ENCODE measurements at places on chromosomes 7 and 10. TPM values are rescaled to one million over a fixed set of nuclear protein-coding genes. Genes with fewer than 3 reads are reported as not detected.

DNA sequence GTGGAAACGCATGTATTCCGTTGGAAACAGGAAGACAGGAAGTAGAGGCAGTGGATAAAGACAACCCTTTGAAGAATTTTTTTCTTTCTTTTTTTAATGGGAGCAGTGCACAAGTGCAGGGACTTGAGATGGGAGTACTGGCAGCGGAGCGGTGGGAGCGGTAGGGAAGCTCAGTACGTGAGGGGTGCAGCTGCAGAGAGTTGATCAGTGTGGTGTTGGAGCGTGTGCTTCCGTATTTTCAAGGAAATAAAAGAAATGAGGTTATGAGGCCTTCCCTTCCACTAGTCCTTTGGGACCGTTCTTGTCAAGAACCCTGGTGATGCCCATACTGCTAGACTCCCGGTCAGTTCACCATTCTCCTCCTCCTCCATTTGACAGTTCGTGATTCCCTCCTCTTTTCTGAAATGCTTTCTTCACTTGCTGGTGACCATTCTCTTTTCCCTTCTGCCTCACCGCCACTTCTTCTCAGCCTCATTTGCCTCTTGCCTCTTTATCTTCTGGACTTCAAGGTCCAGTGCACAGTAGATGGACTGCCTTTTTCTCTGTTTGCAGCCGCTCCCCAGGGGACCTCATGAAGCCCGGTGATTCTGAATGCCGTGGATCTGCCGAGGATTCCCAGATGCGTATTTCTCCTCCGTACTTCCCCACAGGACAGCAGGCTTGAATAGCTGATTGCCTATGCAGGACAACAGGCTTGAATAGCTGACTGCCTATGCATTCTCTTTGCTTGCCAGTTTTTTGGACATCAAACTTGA, 39.1 kb upstream of the TMEM236 start:
- no peak for DNase-seq

DNA sequence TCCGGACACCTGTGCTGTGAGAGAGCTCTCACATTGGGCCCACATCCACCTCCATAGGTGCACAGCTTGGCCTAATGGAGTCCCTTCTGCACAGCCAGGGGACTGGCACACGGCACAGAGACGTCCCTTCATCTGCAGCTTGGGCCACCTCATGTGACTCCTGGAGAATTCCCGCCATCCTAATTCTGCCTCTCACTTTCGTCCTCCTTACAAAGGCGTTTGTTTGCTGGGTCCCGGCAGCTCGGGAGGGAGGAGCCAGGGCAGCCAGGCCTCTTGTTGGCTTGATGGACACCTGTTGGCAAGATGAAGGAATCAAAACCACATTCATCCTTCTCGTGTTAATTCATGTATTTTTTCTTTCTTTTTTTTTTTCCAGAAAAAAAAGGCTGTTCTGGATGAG, 30.7 kb upstream of the TTYH3 start:
- no peak for DNase-seq

- DNase-seq: no peak
These were observed 70.2 kb downstream of the LRGUK start for GRCh38 chr7:134197345-134197744.

The SAP25 gene
- total RNA-seq: 1.1 TPM

- no peak for DNase-seq
These were observed 9.3 kb downstream of the CRYGN start for GRCh38 chr7:151430391-151431205.

The HYAL4 gene
- total RNA-seq: not detected

- DNase-seq: no peak
These were observed 568.2 kb downstream of the ANKRD7 start for GRCh38 chr7:118792682-118793081.

DNA sequence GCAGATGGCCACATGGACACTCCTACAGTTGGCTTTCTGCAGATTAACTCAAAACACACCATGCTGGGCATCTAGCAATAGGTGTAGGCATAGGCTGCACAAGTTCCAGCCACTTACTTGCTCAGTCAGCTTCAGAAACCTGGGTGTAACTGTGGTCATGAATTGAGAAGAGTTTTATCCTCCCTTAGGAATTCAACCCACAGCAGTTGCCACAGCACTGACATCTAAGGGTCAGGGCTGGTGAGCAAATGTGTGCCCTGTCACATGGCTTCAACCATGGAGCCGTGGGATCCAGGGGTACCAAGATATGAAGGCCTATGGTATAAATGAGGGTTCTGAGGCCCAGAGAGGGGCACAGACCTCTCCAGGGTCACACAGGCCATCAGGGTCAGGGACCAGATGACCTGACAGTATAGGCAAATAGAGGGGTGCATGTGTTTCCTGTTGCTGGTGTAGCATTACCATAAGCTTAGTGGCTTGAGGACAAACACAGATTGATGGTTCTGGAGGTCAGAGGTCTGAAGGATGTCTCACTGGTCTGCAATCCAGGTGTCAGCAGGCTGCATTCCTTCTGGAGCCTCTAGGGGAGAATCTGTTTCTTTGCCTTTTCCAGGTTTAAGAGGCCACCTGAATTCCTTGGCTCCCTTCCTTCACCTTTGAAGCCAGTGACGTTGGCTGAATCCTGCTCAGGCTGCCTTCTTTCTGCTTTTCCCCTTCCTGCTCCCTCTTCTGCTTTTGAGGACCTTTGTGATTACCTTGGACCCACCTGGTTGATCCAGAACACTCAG, 24.1 kb downstream of the MINDY4 start:
- no peak for DNase-seq

DNA sequence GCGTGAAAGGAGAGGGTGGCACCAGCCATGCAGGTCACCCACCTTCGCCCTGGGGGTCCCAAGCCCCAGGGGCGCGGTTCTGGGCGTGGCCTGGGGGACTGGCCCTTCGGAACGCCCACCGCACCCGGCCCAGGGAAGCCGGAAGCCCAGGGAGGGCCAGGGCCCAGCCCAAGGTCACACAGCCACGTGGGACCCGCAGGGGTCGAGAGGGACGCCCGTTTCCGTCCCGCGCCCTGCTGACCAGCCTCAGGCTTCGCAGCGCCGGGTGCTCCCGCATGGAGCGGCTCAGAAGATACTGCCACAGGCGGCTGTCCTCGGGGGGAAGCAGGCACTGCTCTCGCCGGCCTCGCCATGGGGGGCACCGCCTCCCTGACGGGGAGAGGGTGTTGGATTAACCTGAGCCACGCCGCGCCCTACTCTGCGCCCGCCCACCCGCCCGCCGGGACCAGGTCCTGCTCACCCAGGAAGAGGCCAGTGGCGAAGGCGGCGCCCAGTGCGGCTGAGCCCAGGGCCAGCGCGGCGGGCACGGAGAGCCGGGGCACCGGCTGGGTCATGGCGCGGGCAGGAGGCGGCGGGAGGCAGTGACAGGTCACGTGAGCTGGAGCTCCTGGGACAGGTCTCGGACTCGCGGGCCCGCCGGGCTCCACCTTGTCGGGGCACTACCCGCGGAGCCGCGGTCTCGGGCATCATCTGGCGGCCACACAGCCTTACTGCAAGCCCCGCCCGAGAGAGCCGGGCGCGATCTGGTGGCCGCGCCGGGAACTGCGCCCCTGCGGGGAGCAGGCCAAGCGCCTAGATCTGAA, at the start of gene COMTD1:
Gene COMTD1, minus strand, starts transcription at position 583 of the 803 bp plus-strand sequence. Its CDS starts 29 bp downstream, at position 554.
- peak; percentile 95 for DNase-seq

GRCh38 chr7:22867003-22867402, 44.4 kb upstream of the TOMM7 start:
- DNase-seq: no peak

DNA sequence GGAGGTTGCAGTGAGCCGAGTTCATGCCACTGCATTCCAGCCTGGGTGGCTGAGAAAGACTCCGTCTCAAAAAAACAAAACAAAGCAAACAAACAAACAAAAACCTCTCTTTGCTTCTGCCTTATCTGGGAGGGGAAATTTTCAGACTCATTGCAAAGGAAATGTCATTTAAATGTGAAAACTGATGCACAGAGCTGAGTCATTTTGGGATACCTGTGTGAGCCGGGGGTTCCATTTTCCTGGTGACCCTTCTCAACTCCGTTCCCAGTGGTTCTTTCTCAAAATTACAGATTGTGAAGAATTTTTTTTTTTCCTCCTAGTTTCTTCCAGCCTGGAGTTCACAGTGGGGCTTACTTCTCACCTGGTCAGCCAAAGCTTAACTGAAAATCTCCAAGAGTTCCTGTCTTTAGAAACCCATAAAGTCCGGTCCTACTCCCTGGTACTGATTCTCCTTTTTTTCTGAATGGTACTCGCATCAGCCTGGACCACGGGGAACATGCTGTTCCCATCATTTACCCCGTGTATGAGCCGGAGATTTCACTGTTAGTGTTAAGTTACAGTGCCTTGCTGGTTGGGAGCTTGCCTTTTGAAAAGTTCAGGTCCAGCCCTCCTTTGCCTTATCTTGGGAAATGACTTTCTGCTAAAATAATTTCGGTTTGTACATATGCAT, 56.9 kb downstream of the RBM20 start:
- no peak for DNase-seq

DNA sequence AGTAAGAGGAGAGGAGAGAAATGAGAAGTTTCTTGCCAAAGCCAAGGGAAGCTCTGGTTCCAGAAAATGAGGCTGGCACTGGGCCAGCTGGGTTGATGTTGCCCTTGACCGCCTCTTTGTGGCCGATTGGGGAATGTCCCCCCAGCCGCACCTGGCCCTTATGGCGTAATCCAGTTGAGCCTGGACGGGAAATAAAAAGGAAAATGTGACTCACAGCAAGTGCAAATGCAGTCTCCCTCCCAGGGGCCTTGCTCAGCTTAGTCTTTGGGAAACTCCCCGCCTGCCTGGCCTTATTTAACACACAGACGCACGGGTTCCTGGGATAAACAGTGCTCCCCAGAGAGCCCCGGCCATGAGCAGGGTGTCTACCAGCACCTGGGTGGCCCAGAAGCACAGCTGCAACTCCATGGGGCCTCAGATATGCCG, 174.8 kb downstream of the KIAA1217 start:
- peak; percentile 92 for DNase-seq

- no peak for DNase-seq
These were observed 16.5 kb downstream of the KIF5B start for GRCh38 chr10:32039734-32040133.

The LIPF gene
- not detected for total RNA-seq

- DNase-seq: no peak
These were observed 139.1 kb upstream of the CTBP2 start for GRCh38 chr10:125299461-125299860.

The MALRD1 gene
- total RNA-seq: 0.15 TPM

- no peak for DNase-seq
These were observed 40.8 kb downstream of the RBM33 start for GRCh38 chr7:155685070-155685790.

GRCh38 chr10:71745664-71746250, 26.2 kb upstream of the C10orf105 start:
- no peak for DNase-seq

- DNase-seq: no peak
These were observed 269.5 kb upstream of the SLC26A5 start for GRCh38 chr7:103715376-103716120.

GRCh38 chr10:6195376-6195775, 7.4 kb upstream of the PFKFB3 start:
- no peak for DNase-seq

DNA sequence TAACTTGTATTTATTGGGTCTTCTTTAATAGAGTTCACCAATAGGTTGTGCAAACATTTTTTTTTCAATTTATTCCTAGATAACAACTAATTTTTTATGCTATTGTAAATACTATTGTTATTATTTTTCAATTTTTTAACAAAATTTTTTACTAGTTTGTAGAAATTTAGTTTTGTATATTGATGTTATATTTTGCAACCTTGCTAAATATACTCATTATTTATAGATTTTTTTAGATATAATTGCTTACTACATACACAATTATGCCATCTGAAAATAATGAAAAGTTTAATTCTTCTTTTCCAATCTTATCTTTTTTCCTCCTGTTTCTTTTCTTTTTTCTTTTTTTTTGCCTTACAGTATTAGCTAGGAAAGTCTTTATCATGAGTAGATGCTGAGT, 216.9 kb downstream of the SLC25A13 start:
- DNase-seq: no peak

The LRRC18 gene
- total RNA-seq: not detected

DNA sequence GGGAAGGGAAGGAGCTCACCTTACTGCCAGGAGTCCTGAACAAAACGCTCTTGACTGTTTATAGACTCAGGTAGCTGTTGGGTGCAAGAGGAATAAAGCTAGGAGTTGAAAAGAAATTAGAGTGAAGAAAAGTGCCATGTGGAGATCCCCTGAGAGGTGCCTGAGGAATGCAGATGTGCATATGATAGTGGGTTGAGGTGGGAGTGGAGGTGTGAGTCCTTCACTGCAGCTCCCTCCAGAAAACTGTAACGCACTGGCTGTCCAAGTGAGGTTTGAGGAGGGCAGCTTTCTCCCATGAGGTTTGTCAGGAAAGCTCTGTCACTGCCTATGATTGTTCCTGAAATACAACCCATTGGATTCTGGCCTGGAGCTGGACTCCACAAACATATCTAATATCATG, 904.8 kb upstream of the POT1 start:
- DNase-seq: no peak

The ZSCAN21 gene
- 7.1 TPM for total RNA-seq

GRCh38 chr7:101496017-101496416, 133.1 kb downstream of the MYL10 start:
- no peak for DNase-seq

- DNase-seq: no peak
These were observed 613 bp downstream of the AP5Z1 start for GRCh38 chr7:4775848-4776623.

DNA sequence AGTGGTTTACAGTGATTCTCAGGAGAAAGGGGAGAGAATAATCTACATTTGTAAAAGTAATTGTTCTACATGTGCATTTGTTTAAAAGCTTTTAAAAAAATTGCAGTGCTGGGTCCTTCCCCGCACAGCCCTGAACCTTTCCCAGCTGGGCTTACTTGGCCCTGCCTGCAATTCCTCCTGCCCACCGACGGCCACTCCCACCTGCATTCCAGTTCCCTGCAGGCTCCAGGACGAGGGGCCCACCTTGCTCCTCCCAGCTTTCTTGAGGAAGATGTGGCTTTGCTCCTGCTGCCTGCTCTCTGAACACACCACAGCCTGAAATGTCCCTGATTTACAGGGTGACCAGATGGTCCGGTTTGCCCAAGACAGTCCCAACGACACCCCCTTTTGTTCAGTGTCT, 222.7 kb downstream of the PRPF18 start:
- no peak for DNase-seq

The SYCE1 gene
- total RNA-seq: not detected

DNA sequence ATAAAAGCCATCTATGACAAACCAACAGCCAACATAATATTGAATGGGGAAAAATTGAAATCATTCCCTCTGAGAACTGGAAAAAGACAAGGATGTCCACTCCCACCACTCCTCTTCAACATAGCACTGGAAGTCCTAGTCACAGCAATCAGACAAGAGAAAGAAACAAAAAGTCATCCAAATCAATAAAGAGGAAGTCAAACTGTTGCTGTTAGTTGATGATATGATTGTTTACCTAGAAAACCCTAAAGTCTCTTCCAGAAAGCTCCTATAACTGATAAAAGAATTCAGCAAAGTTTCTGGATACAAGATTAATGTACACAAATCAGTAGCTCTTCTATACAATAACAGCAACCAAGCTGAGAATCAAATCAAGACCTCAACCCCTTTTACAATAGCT, 285.1 kb upstream of the PHF14 start:
- no peak for DNase-seq

- no peak for DNase-seq
These were observed 24.6 kb downstream of the SCRN1 start for GRCh38 chr7:29965030-29965429.

- no peak for DNase-seq
These were observed 61.0 kb upstream of the NANOS1 start for GRCh38 chr10:118968482-118968881.
